ENCODE measurements at places on chromosomes 6 and 20.

DNA sequence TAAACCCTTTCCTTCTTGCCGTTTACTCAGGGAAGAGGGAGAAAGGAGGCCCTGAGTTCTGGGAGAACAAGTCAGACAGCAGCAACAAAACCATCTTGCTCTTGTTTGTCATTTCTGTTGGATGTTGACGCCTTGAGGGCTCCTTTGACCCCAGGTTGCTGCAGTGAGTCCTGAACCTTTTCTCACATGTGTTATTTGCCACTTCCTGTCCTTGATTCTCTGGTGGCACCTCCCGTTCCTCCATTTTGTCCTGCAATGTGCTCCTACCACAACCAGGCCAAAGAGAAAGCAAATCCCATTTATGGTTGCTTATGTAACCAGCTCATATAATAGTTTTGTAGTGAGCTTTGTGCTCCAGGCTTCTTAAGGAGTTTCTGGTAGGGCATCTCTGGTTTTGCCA is 66.6 kb upstream of the ADGRF4 start:
- no peak for DNase-seq

GRCh38 chr6:105212587-105212986 is 32.8 kb upstream of the POPDC3 start:
- DNase-seq: no peak

- DNase-seq: no peak
Observed at GRCh38 chr20:38601216-38602184, at the start of gene ARHGAP40. Gene ARHGAP40 (plus strand): TSS chr20:38601809.

GRCh38 chr20:58010186-58010585 is 218.3 kb downstream of the ANKRD60 start:
- no peak for DNase-seq

GRCh38 chr20:49676581-49677291 is 36.9 kb downstream of the B4GALT5 start:
- no peak for DNase-seq

- peak; percentile 87 for DNase-seq
Observed at GRCh38 chr20:3165473-3166337, 6.0 kb upstream of the FASTKD5 start.

DNA sequence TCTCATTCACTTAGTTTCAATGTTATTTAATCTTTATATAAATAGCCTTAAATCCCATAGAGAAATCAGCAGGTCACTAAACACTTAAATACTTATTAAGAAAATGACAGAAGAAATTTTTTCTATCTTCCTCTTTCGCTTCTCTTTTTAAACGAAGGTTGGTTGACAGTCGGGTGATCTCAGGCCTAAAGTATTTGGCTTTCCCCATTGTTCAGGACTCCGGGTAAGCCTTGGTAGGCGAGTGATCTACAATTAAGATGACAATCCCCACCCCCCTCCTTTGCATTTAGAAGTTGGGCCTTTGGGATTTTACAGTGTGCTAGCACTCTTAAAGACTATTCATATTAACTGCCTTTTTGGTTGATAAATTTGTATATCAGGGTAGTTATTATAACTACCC is 19.7 kb upstream of the UTRN start:
- DNase-seq: no peak

GRCh38 chr20:47118206-47118605 is 223.6 kb downstream of the EYA2 start:
- DNase-seq: no peak

DNA sequence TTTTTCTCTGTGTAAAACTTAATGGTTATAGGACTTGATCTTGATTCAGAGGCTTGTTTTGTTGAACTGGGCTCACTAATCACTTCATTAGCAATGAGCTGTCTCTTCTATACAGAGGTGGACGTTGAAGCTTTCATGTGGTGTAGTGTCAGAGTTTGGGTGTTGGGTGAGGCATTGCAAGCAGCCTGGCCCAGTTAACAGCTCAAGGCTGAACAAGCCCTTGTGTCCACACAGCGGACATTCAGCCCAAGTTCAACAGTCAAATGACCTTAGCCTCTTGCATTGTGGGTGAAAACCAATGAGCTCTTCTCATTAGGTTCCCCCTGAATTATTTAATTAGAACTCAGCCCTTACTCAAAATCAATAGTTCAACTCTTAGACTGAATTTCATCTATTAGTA is 12.5 kb downstream of the COL10A1 start:
- no peak for DNase-seq

GRCh38 chr6:43900560-43900915 is 130.5 kb downstream of the VEGFA start:
- DNase-seq: no peak

DNA sequence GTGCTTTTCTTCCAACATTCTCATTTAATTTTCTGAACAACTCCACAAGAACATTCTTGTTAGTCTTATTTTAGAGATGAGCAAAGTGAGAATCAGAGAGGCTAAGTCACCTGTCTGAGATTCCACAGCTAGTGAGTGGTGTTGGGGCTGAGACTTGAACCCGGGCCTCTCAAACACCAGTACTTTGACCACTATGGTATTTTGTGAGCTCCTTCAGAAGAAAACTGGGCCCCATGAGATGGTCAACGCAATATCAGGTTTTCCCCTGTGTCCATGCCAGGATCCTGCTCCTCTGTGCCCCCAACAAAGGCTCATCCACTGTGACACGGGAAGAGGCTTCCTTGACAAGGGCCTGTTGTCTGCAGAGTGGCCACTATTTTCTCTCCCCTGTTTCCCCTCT is 51.9 kb downstream of the MAFB start:
- DNase-seq: no peak

- DNase-seq: no peak
Observed at GRCh38 chr20:59393142-59393541, 92.7 kb downstream of the EDN3 start.

GRCh38 chr6:82910395-82910794 is 155.2 kb downstream of the UBE3D start:
- DNase-seq: no peak

DNA sequence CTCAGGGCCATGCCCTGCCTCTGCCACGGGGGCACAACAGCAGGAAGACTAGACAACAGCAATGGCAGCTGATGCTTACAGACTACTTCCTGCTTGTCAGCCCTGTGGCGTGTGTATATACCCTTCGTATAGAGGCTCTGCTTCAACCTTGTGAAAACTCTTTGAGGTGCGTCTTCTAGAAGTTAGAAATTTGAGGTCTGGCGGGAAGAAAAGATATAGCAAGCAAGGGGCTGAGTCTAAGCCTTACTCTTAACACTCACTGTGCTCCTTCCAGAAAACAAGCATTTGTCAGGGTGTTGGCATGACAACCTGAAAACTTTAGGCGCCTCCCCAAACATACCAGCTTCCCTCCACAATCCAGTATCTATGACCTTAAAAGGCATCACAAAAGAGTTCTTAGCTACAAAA is 33.3 kb downstream of the JPH2 start:
- no peak for DNase-seq

DNA sequence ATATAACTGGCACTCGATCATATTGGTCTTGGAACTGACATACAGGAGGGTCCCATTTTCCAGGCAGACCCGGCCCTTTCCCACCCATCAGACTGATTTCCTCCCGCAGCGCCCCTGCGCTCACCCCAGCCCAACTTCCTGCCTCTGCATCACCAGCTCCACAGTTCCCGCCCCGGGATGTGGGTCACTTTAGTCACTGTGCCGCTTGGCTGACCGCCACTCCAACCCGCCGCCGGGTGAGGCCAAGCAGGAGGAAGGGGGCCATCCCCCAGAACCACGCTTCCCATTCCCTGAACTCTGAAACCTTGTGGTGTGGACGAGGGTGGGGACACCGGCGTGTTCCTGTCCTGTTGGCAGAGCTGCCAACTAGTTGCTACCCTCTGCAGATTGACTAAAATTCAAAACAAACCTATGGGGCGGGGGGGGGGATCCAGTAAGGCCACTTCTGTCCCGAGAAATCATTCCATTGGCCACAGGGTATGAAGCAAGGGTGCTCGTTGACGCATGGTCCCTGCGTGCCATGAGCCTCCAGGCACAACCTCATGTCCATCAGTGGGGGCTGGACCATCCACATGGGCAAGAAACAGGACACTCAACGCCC is 12.3 kb downstream of the TGM2 start:
- DNase-seq: peak; percentile 92

DNA sequence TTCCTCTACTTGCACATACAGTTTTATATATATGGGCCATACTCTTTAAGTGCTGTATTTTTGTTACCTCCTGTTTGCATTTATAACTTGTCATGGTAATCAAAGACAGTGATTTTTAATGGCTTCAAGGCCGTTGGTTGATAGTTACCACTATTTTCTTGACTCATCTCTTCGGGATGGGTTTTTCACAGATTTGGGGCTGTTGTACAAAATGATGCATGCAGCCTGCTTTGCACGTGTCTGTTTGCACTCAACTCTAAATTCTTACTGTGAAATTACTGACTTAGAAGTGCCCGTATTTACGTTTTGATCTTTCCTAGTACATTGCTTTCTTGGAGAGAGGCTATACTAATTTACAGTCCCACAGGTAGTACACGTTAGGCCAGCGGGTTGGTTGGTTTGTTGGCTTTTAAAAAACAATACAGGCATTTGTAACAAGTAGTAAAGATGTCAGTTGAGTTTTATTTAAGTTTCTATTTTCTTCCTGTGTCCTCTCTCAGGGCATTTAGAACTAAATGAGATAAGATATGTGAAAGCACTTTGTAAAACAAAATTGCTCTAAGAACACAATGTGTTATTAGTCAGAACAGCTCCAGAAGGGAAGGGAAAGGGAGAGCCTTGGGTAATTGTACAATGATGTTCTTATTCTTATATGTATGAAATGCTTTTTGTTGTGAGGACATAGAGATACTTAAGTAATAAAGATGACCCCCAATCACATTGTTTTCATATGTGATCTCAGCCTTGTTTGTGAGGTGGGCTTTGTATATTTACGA is 11.7 kb downstream of the JARID2 start:
- DNase-seq: no peak

DNA sequence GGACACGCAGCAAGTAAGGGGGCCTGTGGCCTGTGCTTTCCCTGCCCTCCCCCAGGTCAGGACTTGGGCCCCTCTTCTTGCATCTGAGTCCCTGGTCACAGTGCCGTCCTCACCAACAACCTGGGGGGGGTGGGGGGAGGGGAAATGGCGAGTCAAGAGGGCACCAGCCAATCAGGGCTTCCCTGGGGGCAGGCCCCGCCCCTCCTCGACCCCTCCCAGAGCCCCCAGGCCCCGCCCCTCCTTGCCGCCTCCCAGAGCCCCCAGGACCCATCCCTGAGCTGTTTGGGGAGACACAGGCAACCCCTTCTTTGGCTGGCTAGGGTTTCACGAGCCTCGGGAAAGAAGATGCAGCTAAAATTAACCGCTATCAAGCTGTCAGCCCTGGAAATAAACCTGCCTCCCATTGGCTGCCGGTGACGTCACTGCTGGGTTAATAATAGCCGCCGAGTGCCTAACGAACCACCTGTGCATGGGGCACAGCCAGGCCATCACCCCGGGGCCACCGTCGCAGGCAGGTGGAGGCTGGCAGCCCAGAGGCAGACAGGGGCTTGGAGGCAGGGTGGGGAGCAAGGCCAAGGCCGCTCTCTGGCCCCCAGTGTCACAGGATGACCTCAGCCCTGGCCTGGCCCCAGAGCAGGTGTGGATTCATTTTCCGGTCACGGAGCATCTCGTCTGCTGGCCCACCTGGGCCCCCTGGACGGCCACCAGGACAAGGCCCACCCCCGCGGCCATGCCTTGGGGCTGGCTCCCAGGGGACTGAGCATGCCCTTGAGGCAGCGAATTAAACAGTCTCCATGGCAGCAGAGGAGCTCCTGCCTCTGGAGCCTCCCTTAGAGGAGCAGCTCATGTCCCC is 3.2 kb upstream of the EEF1A2 start:
- peak; percentile 85 for DNase-seq

- no peak for DNase-seq
Observed at GRCh38 chr6:26330859-26331217, 34.2 kb upstream of the BTN3A2 start.

- DNase-seq: no peak
Observed at GRCh38 chr6:35477551-35478179, 9.5 kb downstream of the RPL10A start.

DNA sequence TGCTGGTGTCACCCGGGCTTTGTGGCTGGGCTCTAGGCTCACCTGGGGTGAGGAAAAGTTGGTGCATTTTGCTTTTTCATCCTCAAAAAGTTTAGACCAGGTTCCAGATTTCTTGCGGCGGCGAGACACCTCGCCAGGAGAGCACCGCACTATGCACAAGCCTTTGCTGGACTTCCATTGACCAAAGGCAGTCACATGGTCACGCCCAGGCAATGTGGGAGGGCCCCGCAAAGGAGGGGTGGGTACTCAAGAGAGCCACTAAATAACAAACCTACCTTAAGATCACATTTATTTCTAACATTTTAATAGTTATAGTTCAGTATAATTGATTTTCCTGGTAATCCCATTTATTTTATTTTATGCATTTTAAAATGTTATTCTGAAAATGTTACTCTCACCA is 3.0 kb upstream of the KIF16B start:
- DNase-seq: no peak

DNA sequence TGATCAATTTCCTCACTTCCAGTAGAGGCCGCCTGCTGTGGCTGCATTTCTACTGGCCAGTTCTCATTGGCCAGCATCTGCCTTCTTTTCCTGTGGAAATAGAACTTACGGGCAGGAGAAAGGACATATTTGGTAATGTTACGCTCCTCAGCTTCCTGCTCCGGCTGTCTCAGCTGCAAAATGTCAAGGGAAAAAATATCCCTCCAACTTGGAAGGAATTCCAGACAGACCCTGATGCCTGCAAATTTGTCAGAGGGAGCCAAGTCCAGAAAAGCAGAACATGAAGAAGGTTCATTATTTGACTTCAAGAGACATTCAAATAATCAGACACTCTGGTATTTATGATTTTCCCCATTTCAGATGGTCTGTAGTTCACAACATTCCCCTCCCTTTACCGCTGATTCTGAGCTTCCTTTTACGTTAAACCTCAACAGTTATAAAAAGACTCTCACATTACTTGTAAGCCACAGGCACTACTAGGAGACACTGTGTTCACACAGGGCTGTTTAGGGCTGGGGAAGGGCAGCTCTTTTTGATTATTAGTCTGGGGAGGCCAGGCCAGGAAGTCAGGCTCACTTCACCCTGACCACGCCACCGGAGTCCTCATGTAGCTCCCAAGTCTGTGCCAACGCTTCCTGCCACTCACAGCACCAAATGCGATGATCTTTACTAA is 179.6 kb upstream of the CCN2 start:
- peak; percentile 61 for DNase-seq

- no peak for DNase-seq
Observed at GRCh38 chr20:2604506-2604835, 48.0 kb upstream of the NOP56 start.

DNA sequence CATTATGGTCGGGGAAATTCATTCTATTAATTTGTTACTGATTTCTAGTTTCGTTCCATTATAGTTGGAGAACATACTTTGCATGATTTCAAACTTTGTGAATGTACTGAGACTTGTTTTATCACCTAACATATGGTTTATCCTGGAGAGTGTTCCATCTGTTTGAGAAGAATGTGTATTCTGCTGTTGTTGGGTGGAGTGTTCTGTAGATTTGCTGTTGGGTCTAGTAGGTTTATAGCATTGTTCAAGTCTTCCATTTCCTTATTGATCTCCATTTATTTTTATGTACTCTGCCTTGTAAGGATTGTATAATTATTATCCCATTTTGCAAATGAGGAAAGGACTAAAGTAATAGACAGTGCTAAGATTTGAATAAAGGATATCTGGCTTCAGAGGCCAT is 85.4 kb downstream of the RREB1 start:
- DNase-seq: no peak
